ENCODE measurements at places on chromosomes 7 and 10.

- peak; percentile 18 for DNase-seq
Observed at GRCh38 chr7:79452495-79453265, 787 bp downstream of the MAGI2 start.

DNA sequence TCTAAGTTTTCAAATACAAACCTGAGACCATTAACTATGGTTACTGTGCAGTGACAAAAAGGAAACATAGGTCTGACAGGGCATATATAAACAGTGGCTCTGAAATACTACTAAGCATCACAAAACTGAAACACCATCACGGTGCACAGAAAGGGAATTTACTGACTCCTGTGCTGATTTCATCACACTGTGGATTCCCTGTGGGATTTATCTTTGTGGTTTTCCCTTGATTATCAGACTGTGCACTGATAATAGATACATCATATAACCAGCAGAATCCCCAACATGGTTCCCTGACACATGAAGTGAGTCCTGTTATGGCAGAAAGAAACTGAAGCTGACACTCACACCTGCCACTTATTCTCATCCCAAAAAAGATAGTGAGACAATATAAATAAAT, 676.3 kb upstream of the KCND2 start:
- peak; percentile 17 for DNase-seq

DNA sequence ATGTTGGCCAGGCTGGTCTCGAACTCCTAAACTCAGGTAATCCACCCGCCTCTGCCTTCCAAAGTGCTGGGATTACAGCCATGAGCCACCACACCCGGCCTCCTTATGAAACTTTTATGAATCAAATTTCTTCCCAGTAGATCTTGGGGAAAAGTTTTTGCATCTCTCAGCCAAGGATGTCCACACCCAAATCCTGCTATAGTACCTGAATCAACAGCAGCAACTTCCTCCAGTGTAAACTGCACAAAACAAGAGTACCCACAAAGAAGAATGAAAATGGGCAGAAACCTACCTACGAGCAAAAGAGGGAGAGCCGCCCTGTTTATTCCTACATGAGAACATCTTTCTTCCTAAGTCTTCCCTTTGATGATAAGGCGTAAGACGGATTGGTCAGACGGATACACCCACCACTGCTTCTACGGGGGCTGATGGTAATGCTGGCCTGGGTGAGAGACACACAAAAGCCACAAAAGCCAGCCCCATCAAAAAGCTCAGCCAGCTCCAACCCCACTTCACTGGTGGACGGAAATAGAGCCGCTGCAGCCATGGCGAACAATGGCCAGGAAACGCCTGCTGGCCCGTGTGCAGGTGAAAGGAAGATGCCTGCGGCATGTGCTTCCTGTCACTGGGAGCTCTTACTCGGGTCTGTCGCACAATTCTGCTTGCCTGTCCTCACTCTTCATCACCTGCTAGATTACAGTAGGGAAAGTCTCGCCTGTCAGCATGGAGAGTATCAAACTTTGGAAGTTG, 10.4 kb downstream of the JCAD start:
- no peak for DNase-seq

GRCh38 chr10:131955591-131956340, 26.0 kb downstream of the BNIP3 start:
- DNase-seq: no peak

GRCh38 chr10:112778579-112778978, 171.5 kb upstream of the TCF7L2 start:
- peak; percentile 16 for DNase-seq

GRCh38 chr10:92789067-92789466, 59.3 kb upstream of the EXOC6 start:
- DNase-seq: no peak

DNA sequence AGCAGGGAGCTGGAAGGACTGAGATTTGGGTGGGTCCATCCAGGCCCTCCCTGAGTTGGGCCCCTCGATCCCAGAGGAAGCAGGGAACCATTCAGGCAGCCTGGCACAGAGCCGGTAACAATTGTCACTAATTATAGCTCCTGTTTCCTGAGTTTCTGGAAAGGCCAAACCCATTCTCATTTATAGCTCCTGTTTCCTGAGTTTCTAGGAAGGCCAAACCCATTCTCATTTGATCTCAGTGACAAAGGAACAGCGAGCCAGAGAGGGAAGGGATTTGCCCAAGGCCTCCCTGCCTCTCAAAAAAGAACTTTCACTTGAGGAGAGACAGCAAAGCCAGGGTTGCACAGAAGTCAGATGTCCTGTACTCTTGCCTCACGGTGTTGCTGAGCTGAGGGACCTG, 521.9 kb downstream of the TYW1 start:
- no peak for DNase-seq

DNA sequence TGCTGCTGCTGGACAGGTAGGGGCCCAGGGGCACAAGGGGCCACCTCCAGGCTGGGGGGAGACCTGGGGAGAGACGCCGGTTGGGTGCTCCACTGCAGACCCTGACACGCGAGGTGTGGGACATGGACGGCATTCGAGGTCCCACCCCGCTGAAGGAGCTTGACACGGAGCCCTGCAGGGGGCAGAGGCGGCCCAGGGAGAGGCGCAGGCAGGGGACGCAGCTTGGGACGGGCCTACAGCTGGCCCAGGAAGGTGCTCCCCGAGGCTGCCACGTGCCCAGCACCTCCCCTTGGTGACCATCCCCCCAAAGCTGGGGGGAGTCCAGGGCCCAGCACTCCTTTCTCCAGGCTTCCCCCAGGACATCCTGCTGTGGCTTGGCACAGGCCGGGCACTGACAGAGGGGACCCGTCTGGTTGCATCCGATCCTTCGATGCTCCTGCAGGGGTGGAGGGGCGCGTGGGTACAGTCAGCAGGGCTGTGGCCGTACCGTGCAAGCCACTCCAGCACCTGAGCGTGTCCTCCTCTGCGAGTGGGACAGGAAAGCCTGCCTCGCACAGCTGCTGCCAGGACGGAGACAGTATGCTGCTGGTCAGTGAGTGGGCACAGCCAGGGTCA, 174.4 kb downstream of the ELFN1 start:
- DNase-seq: no peak

DNA sequence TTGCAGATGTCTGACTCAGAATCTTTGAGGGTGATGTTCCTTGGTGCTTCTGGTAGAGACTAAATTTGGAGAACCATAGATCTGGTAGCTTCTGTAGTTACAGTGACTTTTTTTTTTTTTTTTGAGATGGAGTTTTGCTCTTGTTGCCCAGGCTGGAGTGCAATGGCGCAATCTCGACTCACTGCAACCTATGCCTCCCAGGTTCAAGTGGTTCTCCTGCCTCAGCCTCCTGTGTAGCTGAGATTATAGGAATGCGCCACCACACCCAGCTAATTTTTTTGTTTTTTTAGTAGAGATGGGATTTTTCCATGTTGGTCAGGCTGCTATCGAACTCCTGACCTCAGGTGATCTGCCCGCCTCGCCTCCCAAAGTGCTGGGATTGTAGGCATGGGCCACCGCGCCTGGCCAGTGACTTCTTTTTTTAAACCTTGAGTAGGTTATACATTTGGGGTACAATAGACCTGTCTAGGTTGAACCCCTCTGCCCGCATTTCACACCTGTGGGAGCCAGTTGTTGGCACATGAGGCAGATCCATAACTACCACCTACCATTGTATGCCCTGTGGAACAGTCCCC, 47.0 kb downstream of the SUFU start:
- DNase-seq: no peak

GRCh38 chr10:79013406-79013987, 55.3 kb upstream of the ZMIZ1 start:
- peak; percentile 24 for DNase-seq

GRCh38 chr7:32519763-32520162, 24.5 kb downstream of the AVL9 start:
- no peak for DNase-seq

GRCh38 chr7:110071192-110071591, 1019.7 kb upstream of the LRRN3 start:
- no peak for DNase-seq

- DNase-seq: no peak
Observed at GRCh38 chr10:75495434-75496190, 64.2 kb downstream of the LRMDA start.

- no peak for DNase-seq
Observed at GRCh38 chr7:121913947-121914675, 41.1 kb downstream of the PTPRZ1 start.

DNA sequence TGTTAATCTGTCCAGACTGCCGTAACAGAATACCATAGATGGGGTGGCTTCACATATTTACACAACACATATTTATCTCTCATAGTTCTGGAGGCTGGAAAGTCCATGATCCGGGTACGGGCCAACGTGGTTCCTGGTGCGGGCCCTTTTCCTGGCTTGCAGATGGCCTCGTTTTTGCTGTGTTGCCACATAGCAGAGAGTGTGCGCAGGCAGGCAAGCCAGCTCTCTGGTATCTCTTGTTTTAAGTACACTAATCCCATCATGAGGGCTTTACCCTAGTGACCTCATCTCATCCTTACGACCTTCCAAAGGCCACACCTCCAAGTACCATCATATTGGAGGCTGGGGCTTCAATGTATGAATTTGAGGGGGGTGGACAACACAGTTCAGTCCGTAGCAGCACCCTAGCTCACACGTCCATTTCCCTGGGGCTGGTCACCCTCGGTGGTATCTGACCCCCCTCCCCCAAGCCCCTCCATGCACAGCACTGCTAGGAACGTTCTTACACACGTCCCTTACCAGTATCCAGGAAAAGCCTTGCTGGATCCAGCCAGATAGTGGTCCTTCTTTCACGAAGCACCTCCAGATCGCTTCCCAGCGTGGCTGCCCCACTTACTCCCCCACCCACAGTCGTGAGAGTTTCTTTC, 21.5 kb downstream of the CUX1 start:
- DNase-seq: no peak

DNA sequence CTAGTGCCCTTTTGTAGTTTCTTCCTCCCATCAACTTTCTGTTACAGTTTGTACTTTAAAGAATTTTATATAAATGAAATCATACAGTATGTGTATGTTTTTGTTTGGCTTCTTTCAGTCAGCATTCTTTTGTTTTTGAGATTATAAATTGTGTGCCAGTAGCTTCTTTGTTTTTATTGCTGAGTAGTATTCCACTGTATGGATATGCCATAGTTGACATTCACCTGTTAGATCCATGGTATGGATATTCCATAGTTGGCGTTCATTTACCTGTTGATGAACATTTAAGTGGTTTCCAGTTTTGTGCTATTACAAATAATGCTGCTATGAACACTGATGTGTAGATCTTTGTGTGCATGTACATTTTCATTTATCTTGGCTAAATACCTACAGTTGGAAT, 70.8 kb upstream of the SYPL1 start:
- no peak for DNase-seq

- no peak for DNase-seq
Observed at GRCh38 chr10:51886438-51887068, 187.2 kb upstream of the CSTF2T start.

- DNase-seq: no peak
Observed at GRCh38 chr7:18041191-18041590, 13.5 kb upstream of the PRPS1L1 start.

- DNase-seq: no peak
Observed at GRCh38 chr10:76559892-76560220, 1077.8 kb downstream of the KCNMA1 start.

DNA sequence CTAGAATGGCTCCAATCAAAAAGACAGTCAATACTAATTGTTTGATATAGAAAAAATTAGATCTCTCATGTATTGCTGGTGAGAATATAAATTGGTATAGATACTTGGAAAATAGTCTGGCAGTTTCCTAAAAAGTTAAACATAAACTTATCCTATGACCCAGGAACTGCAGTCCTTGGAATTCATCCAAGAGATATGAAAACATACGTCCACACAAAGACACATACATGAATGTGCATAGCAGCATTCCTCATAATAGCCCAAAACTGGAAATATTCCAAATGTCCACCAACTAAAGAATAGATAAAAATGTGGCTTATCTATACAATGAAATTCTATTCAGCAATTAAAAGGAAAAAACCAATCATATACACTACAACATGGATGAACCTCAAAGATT, 128.4 kb downstream of the ZFAND4 start:
- DNase-seq: no peak

DNA sequence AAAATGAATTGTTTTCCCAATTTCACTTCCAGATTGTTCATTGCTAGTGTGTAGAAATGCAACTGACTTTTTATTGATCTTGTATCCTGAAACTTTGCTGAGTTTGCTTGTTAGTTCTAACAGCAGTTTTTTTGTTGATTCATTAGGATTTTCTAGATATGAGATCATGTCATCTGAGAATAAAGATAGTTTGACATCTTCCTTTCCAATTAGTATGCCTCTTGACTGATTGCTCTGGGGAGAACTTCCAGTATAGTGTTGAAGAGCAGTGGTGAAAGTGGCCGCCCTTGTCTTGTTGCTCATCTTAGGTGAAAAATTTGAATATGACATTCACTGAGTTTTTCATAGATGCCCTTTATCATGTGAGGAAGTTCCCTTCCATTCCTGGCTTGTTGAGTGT, 11.9 kb upstream of the SUN1 start:
- no peak for DNase-seq

GRCh38 chr10:1745780-1746456, 8.6 kb upstream of the ADARB2 start:
- no peak for DNase-seq

DNA sequence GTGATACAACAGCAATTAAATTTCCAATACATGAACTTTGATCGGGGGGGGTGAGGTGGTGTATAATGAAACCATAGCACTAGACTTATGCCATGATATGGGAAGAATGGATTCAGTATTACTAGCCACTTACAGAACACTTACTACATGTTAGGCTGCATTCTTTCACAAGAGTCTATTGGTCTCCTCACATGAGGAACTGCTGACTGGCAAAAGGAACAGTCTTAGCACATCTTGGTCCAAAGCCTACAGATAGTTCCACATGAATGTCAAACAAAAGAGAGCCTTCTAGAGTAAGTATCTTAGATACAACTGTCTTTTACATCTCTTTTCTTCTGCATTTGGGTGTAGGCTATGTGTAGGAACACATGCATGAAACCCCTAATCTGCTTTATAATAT, 115.9 kb upstream of the DNAJB12 start:
- DNase-seq: no peak

GRCh38 chr7:90540406-90540805, 55.7 kb upstream of the CDK14 start:
- DNase-seq: no peak

GRCh38 chr7:151579644-151580043, 59.9 kb upstream of the RHEB start:
- DNase-seq: no peak

GRCh38 chr10:37854626-37855025, 2.8 kb downstream of the ZNF248 start:
- DNase-seq: no peak

DNA sequence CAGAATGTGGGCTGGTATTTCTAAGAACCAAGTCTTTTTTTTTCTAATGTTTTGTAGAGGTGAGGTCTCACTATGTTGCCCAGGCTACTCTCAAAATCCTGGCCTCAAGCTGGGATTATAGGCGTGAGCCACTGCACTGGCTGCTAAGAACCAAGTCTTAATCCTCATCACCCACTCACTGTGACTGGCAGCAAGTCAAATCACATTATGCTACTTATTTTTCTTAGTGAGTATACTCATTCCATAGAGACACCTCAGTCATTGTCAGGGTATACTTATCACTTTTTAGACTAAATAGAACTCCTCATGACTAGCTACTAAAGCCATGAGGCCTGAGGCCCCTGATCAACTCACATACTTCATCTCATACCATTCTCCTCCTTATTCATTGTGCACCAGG, 116.1 kb downstream of the STRA8 start:
- no peak for DNase-seq
